ENCODE measurements at places on chromosomes 16 and 17. TPM values are rescaled to one million over a fixed set of nuclear protein-coding genes. Genes with fewer than 3 reads are reported as not detected.

DNA sequence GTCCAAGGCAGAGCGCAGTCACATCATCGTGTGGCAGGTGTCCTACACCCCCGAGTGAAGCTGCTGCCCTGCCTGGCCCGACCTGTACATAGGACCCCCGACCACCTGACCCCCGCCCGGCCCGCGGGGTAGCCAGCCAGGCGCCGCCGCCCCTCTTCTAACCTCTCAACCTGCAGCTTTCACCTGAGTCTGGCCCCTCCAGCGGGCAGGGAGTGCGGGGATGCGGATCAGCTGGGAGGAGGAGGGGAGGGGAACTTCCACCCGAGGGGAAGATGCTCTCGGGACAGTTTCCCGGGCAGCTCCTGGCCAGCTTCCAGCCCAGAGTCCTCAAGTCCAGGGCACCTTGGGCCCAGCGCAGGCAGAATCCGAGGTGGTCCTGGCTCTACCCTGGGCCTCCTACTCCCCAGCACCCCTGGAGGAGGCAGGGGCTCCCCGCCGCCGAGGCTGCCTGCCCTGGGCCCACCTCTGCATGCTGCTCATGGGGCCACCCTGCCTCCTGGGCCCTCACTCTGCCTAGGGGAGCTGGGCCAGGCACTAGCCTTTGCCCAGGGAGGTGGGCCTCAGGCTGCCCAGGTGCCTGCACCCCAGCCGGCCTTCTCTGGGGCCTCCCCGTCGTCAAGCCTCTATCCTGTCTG is 2.5 kb downstream of the NME3 start:
- DNase-seq, result no peak
- no peak overlapping the region for H3K4me3 ChIP-seq
- no peak overlapping the region for H3K27ac ChIP-seq
- no peaks in the 10 kb centered on the region for H3K27me3 ChIP-seq
- H3K36me3 ChIP-seq, result no peaks in the 10 kb centered on the region
- peaks cover 13% of the 10 kb centered on the region for H3K4me1 ChIP-seq

DNA sequence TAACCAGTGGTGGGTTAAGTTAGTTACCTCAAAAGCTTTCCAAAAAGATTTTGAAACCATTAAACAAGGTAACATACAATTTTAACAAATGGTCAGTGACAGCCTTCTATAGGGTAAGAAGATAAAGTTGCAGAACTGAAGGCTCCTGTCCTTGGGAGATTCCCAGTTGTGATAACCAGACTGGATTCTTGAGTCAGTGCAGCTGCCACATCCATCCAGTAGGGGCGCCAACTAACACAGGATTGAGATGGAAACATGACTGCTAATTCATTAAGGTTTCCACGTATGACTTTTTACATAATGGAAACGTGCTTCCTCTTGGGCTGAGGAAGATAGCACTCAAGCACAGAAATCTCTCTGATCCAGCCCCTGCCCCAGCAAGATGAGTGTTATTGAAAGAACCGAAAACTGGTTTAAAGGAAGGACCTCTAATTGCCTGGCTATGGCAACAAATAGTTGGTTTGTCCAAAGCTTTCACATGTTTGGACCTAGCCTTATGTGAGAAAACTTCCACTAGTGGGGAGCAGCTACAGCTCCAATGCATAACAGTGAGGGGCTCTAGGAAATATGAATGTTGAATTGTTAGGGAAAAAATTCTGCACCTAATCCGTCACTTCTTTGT is 269.8 kb upstream of the MYOCD start:
- no peak overlapping the region for H3K4me3 ChIP-seq
- peaks cover 15% of the 10 kb centered on the region for H3K36me3 ChIP-seq
- H3K27ac ChIP-seq, result no peak overlapping the region
- no peaks in the 10 kb centered on the region for H3K4me1 ChIP-seq
- H3K27me3 ChIP-seq, result no peaks in the 10 kb centered on the region

DNA sequence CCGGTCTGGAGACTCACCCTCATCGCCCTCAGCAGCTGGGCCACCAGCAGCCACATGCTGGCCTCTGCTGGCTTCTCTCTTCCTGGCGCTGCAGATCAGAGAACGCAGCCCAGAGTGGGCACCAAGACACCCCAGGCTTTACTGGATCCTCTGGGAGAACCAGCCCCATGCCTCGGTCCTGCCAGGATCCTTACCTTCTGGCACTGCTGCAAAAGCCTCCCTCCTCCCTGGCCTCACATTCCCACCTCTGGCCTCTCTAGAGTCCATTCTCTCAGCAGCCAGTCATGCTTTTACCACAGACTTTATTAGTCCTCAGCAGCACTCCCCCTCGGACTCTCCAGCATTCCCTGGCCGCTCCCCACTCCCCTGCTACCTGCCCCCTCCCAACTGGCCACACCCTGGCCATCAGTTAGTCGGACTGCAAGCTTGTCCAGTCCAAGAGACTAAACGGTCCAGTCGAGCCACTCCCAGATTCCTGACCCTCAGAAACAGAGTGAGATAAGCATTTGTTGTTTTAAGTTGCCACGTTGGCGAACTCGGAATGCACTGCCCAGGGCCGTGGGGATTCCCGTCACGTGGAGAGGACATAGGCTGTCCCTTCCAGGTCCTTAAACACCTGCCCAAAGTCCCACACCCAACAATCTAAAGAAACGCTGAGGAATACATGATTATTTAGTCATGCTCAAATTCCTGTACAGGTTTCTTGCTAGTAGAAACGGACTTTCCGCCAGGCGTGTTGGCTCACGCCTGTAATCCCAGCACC is 5.9 kb upstream of the SPG7 start:
- no peak for DNase-seq
- H3K27me3 ChIP-seq, result peaks cover 1% of the 10 kb centered on the region
- no peaks in the 10 kb centered on the region for H3K36me3 ChIP-seq
- H3K4me1 ChIP-seq, result peaks cover 11% of the 10 kb centered on the region
- no peak overlapping the region for H3K4me3 ChIP-seq

DNA sequence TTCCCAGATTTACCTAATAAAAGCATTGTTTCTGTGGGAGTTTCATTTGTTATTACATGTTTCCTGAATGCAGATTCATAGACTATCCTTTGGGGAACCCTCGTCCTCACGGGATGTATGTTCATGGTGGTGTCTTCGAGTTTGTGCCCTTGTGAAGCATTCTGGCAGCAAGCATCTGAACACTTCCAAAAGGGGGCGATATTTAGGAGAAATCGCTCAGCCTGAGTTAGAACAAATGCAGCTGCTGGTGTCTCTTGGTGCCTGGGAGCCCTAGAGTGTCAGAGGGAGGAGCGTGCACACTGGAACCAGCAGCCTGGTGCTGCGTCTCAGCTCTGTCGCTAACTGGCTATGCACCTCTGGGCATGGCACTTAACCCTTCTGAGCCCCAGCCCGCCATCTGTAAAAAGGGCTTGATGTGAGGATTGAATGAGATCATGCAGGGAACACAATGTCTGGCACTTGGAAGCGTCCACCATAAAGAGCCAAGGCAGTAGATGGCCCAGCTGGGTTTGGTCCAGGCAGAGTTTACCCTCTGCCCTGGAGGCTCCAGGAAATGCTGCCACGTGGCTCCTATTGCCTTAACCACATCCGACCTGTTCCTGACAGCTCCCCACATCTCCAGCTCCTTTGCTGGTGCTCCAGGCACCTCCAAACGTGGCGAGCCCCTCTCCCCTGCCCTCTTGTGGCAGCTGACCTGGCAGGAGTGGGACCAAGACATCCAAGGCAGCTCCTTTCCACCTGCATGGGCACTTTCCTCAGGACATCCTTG is 25.0 kb upstream of the C16orf78 start:
- peaks cover 16% of the 10 kb centered on the region for H3K27me3 ChIP-seq
- no peaks in the 10 kb centered on the region for H3K36me3 ChIP-seq
- no peak for DNase-seq
- no peak overlapping the region for H3K27ac ChIP-seq
- no peaks in the 10 kb centered on the region for H3K4me1 ChIP-seq

- H3K4me1 ChIP-seq, result no peaks in the 10 kb centered on the region
- DNase-seq, result no peak
- no peak overlapping the region for H3K27ac ChIP-seq
- peaks cover 2% of the 10 kb centered on the region for H3K27me3 ChIP-seq
Measured at GRCh38 chr16:83939266-83939855, 13.7 kb upstream of the OSGIN1 start.

GRCh38 chr17:10183931-10184930 is 14.2 kb downstream of the GAS7 start:
- H3K4me3 ChIP-seq, result no peak overlapping the region
- no peaks in the 10 kb centered on the region for H3K36me3 ChIP-seq
- no peaks in the 10 kb centered on the region for H3K27me3 ChIP-seq
- DNase-seq, result no peak

DNA sequence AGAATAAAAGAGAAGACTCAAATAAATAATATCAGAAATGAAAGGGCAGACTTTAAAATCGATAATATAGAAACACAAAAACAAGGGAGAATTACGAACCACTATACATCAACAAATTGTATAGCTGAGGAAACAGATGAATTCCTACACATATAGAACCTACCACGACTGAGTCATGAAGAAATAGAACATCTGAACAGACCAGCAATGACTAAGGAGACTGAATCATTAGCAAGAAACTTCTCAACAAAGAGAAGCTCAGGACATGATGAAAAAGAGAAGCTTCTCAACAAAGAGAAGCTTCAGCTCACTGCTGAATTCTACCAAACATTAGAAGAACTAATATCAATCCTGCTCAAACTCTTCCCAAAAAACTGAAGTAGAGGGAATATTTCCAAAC is 255.9 kb downstream of the CEP112 start:
- no peaks in the 10 kb centered on the region for H3K36me3 ChIP-seq
- no peak overlapping the region for H3K27ac ChIP-seq
- peaks cover 4% of the 10 kb centered on the region for H3K27me3 ChIP-seq

DNA sequence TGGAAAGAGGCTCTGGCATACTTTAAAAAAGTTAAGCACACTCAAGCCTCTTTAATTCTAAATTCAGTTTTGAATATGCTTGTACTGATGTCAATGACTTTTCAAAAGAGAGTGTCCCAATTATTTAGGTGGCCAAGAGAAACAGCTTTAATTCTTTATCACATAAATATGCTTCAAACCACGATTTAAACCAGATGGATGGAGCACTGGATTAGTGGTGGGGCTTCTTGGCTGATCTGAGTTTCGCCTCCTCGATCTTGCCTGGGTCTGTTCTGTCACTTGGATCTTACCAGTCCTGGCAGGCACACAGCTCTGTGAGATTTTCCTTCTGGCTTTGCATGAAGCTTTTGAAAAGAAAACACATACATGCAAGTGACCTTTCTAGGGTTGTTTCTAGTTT is 467.8 kb downstream of the MAF start:
- no peaks in the 10 kb centered on the region for H3K27me3 ChIP-seq
- H3K36me3 ChIP-seq, result no peaks in the 10 kb centered on the region
- no peak overlapping the region for H3K4me3 ChIP-seq
- no peak for DNase-seq
- no peaks in the 10 kb centered on the region for H3K4me1 ChIP-seq

- H3K27me3 ChIP-seq, result no peaks in the 10 kb centered on the region
- no peak overlapping the region for H3K27ac ChIP-seq
- peaks cover 90% of the 10 kb centered on the region for H3K36me3 ChIP-seq
- peaks cover 1% of the 10 kb centered on the region for H3K4me1 ChIP-seq
Measured at GRCh38 chr16:23491490-23492391, 18.6 kb downstream of the GGA2 start.

GRCh38 chr17:62763891-62764600 is 44.1 kb downstream of the MARCHF10 start:
- no peak for DNase-seq
- H3K4me1 ChIP-seq, result no peaks in the 10 kb centered on the region
- peaks cover 12% of the 10 kb centered on the region for H3K27me3 ChIP-seq
- H3K36me3 ChIP-seq, result no peaks in the 10 kb centered on the region

GRCh38 chr16:1453316-1453715 is 9.0 kb upstream of the CCDC154 start:
- H3K4me3 ChIP-seq, result no peak overlapping the region
- peaks cover 2% of the 10 kb centered on the region for H3K4me1 ChIP-seq
- no peaks in the 10 kb centered on the region for H3K36me3 ChIP-seq
- H3K27me3 ChIP-seq, result no peaks in the 10 kb centered on the region

DNA sequence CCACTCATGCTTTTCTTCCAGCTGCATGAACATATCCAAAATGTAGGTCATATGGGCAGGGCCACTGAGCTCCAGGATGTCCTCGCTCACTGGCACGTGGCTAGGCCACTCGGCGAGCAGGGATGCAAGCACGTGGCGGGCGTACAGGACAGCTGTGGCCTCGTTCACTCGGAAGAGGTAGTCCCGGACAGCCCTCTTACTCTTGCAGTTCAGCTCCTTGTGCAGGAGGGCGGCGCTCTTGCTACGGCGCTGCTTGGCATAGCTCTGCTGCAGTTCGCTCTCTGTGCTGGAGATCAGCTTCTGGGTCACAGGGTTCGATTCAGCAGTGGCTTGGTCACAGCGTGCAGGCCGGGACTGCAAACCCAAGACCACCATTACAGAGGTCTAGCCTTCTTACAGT is 53.1 kb upstream of the ATP2A3 start:
- no peak overlapping the region for H3K4me3 ChIP-seq
- no peaks in the 10 kb centered on the region for H3K27me3 ChIP-seq
- DNase-seq, result no peak
- peaks cover 94% of the 10 kb centered on the region for H3K36me3 ChIP-seq
- peaks cover 2% of the 10 kb centered on the region for H3K4me1 ChIP-seq

DNA sequence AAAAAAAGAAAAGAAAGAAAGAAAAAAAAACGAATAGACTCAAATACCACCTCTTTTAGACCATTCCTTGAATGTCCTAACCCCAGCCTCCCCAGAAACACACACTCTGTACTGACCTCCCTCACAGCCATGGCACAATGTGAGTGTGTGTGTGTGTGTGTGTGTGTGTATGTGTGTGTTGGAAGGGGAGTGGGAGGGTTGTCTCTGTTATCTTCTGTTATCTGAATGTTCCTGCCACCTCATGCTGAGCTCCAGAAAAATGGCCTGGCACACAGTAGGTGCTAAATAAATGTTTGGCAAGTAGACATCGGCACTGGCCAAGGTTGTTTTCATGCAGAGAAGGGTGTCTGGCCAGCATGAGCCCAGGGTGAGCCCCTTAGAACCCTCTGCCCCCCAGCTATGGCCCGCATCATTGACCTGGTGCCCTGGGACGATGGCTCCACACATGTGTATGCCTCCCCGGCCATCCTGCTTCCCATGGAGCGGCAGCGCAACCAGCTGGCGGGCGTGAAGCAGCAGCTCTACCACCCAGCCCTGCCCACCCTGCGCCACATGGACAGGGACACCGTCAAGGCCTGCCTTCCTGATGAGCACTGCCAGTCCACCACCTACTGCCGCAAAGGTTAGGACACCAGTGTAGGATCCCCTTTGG is 6.6 kb upstream of the CNGB1 start:
- no peaks in the 10 kb centered on the region for H3K4me1 ChIP-seq
- H3K4me3 ChIP-seq, result no peak overlapping the region
- H3K27me3 ChIP-seq, result no peaks in the 10 kb centered on the region

Gene CDH15
- not detected for polyA plus RNA-seq

Gene G6PC1
- not detected for polyA plus RNA-seq

Gene CAPNS2
- not detected for polyA plus RNA-seq

Gene TP53TG3F
- not detected for polyA plus RNA-seq

Gene KRT39
- polyA plus RNA-seq, result not detected
